NCI-H526 treated with DMSO at 0.1 percent for 48 hours (cell line): ENCODE measurements at places on chromosomes 5 and 9.

- no peak for DNase-seq
These were observed 77.7 kb upstream of the PHYKPL start for GRCh38 chr5:178310130-178310865.

GRCh38 chr5:30605693-30606268 is 587.7 kb upstream of the CDH6 start:
- DNase-seq: no peak

DNA sequence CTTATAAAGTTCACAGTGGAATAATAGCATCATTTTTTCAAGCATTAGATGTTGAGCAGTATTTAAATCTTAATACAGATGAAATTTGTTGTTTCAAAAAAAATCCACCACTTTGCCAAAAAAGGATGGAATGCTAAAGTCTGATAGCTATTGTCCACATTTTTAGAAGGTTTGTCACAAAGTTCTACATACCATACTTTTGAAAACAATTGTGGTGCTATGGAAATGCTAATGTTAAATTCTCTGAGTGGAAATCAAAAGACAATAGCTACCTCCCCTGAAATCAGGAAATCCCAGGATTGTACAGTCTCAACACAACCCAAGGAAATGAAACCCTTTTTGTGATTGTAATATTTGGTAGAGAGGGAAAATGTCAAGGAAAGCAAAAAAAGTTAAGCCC is 19.3 kb upstream of the GRAMD2B start:
- DNase-seq: no peak

- no peak for DNase-seq
These were observed 300.5 kb downstream of the NR2F1-AS1 start for GRCh38 chr5:93280518-93280917.

DNA sequence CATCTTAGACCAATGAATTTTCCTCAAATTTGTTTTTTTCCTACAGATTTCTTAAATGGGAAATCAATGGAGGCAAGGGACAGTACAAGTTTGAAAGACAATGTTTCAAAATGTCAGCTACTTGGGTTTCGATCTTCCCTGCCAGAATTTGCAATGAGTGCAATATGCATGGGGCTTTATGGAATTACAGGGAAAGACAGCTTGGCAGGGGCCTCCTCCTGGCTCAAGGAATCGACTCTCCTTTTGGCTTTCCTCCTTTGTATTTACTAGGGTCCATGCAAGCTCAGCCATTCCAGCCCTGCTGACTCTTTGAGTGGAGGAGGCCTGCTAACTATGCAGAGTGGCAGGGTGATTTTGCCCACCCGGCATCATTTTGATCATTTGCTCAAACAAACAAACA is 63.2 kb downstream of the MED27 start:
- no peak for DNase-seq

GRCh38 chr5:125162714-125163113 is 416.3 kb upstream of the ZNF608 start:
- no peak for DNase-seq

GRCh38 chr9:108813951-108814601 is 41.7 kb downstream of the ACTL7B start:
- DNase-seq: no peak

GRCh38 chr9:121323449-121324151 is 46.5 kb downstream of the STOM start:
- DNase-seq: no peak

DNA sequence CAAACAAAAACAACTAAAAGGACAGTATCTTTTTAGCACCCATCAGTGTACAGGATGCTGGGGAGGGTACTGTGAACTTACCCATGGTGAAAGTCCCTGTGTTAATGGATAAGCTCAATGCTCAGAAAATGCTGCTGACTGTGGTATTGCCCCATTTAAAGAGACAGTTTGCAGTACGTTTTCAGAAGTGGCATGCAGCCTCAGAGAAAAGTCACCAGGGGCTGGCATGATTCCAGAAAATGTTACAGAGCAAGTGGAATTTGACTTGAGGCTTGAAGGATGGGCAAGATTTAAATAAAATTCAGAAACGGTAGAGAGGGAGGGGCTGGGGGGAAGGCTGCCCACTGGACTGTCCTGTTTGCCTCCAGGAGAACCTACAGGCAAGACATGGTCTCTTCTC is 7.2 kb downstream of the S1PR3 start:
- no peak for DNase-seq

DNA sequence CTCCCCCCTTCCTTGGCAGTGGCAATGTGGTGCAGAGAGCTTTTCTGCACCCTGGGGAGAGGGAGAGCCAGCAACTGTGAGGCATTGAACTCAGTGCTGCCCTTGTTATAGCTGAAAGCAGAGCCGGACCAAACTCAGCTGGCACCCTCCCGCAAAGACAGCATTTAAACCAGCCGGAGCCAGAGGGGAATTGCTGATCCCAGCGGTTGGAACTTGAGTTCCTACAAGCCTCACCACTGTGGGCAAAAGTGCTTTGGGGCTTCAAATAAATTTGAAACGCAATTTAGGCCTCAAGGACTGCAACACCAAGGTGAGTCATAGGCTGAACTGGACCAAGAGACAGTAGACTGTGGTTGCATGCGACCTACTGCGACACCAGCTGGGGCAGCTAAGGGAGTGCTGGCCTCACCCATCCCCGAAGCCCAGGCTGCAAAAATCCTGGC is 207.6 kb upstream of the CDKN2B start:
- no peak for DNase-seq

- DNase-seq: no peak
These were observed 192.7 kb downstream of the GOLPH3 start for GRCh38 chr5:31981361-31981945.

DNA sequence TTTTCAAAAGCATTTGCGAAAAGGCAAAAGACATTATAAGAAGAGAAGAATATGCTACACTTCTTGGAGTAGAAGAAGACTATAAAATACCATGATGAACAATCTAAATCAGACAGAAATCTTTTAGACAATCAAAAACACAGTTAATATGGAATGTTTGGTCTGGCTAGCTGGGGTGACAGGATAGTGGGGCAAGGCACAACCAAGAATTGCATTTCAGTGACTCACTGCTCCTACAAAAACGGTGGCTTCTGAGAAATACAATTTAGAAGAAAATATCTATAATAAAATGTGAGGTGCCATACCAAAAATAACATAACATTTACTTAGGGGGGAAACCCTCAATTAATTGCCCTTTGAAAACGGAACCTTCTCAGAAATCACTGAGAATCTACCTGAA is 363.4 kb downstream of the NPR3 start:
- DNase-seq: no peak

GRCh38 chr9:69333716-69334115 is 8.7 kb downstream of the ENTREP1 start:
- no peak for DNase-seq

- no peak for DNase-seq
These were observed 160.0 kb upstream of the GNA14 start for GRCh38 chr9:77807846-77808750.

- no peak for DNase-seq
These were observed 114.5 kb downstream of the GNA14 start for GRCh38 chr9:77533671-77534070.

- DNase-seq: no peak
These were observed 29.2 kb downstream of the NCS1 start for GRCh38 chr9:130201399-130201873.

GRCh38 chr5:139439013-139439903 is at the start of gene DNAJC18:
TSS of gene DNAJC18 (minus strand) at chr5:139439525. CDS start at chr5:139439445, 80 bp downstream.
- peak; percentile 94 for DNase-seq

DNA sequence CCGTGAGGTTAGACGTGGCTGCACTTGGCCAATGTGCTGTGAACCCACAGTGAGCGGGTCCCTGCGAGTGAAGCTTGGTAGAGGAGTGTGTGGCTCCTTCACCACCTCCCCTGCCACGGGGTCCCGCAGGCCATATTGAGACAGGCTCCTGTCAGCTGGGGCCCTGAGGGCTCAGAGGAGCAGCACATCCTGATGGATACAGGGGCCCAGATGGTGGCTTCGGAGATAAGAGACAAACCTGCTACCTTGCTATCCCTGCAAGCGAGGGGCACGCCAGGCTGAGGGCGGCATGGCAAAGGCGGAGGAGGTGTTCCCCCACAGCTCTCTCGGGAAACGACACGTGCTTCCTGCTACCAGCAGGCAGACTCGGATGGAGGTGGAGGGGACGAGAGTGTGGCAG is 33.1 kb downstream of the SLC6A3 start:
- DNase-seq: no peak

DNA sequence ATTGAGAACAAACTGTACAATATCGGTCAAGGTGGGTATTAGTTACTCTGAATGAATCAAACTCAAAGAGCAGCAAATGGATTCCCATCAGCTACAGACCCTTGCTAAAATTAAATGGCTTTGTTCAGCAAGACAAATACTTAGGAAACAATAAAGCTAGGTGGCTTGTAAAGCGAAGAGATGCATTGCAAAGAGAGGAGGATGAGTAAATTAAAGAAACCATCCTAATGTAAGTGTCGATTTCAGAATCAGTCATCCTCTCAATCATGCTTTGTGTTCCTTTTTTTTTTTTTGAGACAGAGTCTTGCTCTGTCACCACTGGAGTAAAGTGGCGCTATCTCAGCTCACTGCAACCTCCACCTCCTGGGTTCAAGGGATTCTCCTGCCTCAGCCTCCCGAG is 359.2 kb upstream of the ZNF462 start:
- no peak for DNase-seq

- peak; percentile 87 for DNase-seq
These were observed at the start of gene PDLIM7 for GRCh38 chr5:177497292-177498012. TSS of gene PDLIM7 (minus strand) at chr5:177497604. CDS start at chr5:177496512, 1,092 bp downstream.

DNA sequence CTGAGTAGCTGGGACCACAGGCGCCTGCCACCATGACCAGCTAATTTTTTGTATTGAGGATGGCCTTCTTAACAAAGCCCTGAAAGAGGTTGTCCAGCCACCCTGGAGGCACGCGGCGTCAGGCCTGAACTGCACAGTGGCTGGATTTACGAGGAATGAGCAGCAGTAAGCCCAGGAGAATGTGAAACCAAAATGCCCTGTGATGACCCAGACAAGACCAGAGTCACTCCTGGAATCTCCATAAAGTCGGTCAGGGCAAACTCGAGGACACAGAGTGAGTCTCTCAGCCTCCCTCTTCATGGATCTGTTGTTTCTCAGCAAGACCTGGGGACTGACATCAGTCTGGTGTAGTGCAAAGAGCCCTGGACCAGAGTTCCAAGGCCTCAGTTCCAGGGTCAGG is 53.2 kb upstream of the C5orf58 start:
- no peak for DNase-seq

DNA sequence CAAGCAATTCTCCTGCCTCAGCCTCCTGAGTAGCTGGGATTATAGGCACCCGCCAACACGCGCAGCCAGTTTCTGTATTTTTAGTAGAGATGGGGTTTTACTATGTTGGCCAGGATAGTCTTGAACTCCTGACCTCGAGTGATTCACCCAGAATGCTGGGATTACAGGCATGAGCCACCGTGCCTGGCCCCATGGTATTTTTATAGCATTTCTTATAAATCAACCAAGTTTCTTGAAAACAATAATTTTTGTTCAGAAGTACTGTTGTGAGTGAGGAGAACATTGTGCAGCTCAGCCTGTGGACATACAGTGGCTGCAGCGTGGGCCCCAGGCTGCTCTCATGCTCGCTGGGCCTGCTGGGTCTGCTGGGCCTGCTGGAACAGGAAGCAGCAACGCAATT is 45.3 kb downstream of the MAP1B start:
- no peak for DNase-seq

DNA sequence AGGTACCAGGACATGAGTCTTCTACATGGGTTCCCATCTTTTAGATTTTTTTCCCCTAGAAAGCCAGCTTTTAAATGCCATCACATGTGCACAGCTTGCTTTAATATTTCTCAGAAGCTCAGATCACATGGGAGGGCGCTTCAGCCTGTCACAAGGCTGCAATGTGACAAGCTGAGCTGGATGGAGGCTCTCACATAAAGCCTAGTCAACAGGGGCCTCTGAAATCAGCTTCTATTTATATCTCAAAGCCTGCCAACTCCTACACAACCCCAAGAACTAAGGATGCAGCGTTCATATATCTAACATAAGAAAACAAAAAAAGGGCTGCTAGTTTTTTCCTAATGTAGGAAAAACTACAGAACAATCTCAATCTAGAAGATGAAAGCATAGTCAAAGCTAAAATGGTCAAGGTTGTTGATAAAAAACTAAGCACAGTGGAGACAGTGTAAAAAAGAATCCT is 2.3 kb downstream of the ZFAND5 start:
- no peak for DNase-seq

GRCh38 chr9:127555840-127556820 is 55.9 kb upstream of the STXBP1 start:
- DNase-seq: no peak

DNA sequence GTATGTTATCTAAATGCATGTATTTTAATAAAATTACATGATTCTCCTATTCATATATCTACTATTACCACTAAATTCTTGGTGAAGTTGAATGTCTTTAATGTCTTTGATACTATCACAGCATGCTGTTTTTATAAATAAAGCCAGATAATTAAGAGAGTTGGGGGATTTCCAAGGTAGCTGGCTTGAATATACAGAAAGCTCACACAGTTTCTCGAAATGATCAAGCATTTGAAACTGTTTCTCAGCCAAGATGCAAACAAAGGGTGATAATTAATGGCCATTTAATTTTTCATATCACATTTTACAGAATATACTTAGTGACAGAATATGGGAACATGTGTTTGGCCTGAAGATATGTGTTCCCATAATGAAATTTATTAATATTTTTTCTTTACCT is 145.6 kb upstream of the CDH12 start:
- no peak for DNase-seq

DNA sequence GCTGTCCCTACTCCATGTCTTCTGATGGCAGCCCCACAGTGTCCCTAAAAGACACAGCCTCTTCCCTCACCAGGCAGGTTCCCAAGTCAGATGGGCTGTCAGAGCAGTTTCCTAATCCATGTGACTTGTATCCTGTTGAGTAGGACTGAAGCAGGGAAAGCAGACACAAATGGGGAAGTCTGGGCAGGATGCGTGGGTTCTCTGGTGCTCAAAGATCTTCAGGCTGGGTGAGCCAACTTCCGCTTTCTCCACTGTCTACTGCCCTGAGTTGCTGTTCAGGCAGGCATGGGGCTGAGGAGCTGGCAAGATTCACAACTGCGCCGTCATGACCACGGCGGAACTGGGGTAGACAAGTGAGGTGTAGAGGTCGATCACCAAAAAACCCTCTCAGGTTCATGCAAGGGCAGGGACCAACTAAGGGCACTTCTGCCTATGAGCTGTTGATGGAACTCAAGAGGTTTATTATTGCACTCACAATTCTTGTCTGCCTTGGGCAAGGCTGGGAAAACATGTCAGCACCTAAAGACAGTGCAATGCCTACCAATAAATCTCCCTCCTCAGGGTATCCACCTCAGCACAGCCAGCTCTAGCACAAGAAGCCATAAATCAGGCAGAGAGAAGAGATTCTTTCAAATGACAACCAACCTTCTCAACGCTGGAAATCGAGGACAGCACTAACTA is 83.4 kb downstream of the RAPGEF1 start:
- DNase-seq: no peak

- no peak for DNase-seq
These were observed 22.6 kb downstream of the PTPN3 start for GRCh38 chr9:109475526-109475925.
